Tibial nerve (tissue), 4 donors: ENCODE measurements at places on chromosomes 5 and 9.

- no peak for DNase-seq
- peaks cover 5% of the 10 kb centered on the region for H3K4me1 ChIP-seq
- H3K27me3 ChIP-seq, result no peaks in the 10 kb centered on the region
- no peaks in the 10 kb centered on the region for H3K36me3 ChIP-seq
Observed at GRCh38 chr5:122163121-122164069, 34.0 kb downstream of the ZNF474 start.

GRCh38 chr5:180128671-180129261, 57.2 kb upstream of the RNF130 start:
- peak overlapping the region; percentile 56 for H3K27ac ChIP-seq
- no peak overlapping the region for H3K4me3 ChIP-seq
- H3K4me1 ChIP-seq, result no peaks in the 10 kb centered on the region
- DNase-seq, result no peak
- no peaks in the 10 kb centered on the region for H3K27me3 ChIP-seq

GRCh38 chr9:110217656-110218099, 9.7 kb upstream of the C9orf152 start:
- no peaks in the 10 kb centered on the region for H3K4me1 ChIP-seq
- H3K27ac ChIP-seq, result no peak overlapping the region
- no peaks in the 10 kb centered on the region for H3K36me3 ChIP-seq

- no peaks in the 10 kb centered on the region for H3K36me3 ChIP-seq
- no peaks in the 10 kb centered on the region for H3K27me3 ChIP-seq
- H3K4me3 ChIP-seq, result no peak overlapping the region
- no peak overlapping the region for H3K27ac ChIP-seq
Observed at GRCh38 chr5:107072967-107073366, 597.8 kb downstream of the EFNA5 start.

- no peak overlapping the region for H3K27ac ChIP-seq
- H3K4me3 ChIP-seq, result no peak overlapping the region
- no peaks in the 10 kb centered on the region for H3K36me3 ChIP-seq
- no peak for DNase-seq
Observed at GRCh38 chr5:53407373-53407772, 73.1 kb upstream of the FST start.

DNA sequence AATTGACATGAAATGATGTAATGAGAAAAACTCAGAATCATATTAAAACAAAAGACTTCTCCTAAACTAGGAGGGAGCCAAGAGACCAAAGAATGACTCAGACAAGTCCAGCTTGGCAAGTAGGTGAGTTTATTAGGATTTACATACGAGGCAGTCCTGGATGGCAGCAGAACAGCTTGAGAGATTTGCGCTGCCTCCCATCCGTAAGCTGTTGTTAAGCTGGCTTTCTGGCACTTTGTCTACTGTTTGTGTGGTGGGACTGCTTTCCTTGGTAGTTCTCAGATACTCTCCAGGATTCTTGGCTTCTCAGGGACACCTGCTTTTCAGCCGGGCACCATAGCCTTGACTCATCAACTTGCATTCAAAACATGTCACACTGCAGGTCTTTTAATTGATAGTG, 57.6 kb downstream of the COX7C start:
- H3K4me3 ChIP-seq, result no peak overlapping the region
- no peaks in the 10 kb centered on the region for H3K36me3 ChIP-seq
- DNase-seq, result no peak
- no peaks in the 10 kb centered on the region for H3K27me3 ChIP-seq

- H3K27ac ChIP-seq, result no peak overlapping the region
- H3K27me3 ChIP-seq, result no peaks in the 10 kb centered on the region
- H3K4me3 ChIP-seq, result no peak overlapping the region
- no peaks in the 10 kb centered on the region for H3K36me3 ChIP-seq
- no peak for DNase-seq
Observed at GRCh38 chr9:6764523-6764922, 6.8 kb downstream of the KDM4C start.
